ENCODE measurements at places on chromosomes 4 and X. TPM values are rescaled to one million over a fixed set of nuclear protein-coding genes. Genes with fewer than 3 reads are reported as not detected.

- peaks cover 5% of the 10 kb centered on the region for H3K27me3 ChIP-seq
- H3K36me3 ChIP-seq: no peaks in the 10 kb centered on the region
- no peaks in the 10 kb centered on the region for H3K4me1 ChIP-seq
- no peak overlapping the region for H3K4me3 ChIP-seq
- DNase-seq: no peak
- H3K27ac ChIP-seq: no peak overlapping the region
Observed at GRCh38 chrX:97938706-97939105, 1055.0 kb downstream of the RPA4 start.

GRCh38 chrX:101958139-101958538, 26.3 kb upstream of the ZMAT1 start:
- H3K27ac ChIP-seq: no peak overlapping the region
- H3K4me1 ChIP-seq: no peaks in the 10 kb centered on the region
- no peaks in the 10 kb centered on the region for H3K36me3 ChIP-seq
- DNase-seq: no peak

- H3K4me1 ChIP-seq: no peaks in the 10 kb centered on the region
- DNase-seq: no peak
Observed at GRCh38 chr4:67054896-67055295, 490.4 kb downstream of the CENPC start.

CMC4 gene
- 5.0 TPM for total RNA-seq

- H3K4me1 ChIP-seq: no peaks in the 10 kb centered on the region
- H3K36me3 ChIP-seq: peaks cover 3% of the 10 kb centered on the region
- no peak overlapping the region for H3K27ac ChIP-seq
- H3K4me3 ChIP-seq: no peak overlapping the region
- no peaks in the 10 kb centered on the region for H3K27me3 ChIP-seq
Observed at GRCh38 chr4:15986907-15987306, 23.9 kb upstream of the FGFBP2 start.

SCD5 gene
- total RNA-seq: 32.8 TPM

TRAM1L1 gene
- total RNA-seq: 1.6 TPM

DNA sequence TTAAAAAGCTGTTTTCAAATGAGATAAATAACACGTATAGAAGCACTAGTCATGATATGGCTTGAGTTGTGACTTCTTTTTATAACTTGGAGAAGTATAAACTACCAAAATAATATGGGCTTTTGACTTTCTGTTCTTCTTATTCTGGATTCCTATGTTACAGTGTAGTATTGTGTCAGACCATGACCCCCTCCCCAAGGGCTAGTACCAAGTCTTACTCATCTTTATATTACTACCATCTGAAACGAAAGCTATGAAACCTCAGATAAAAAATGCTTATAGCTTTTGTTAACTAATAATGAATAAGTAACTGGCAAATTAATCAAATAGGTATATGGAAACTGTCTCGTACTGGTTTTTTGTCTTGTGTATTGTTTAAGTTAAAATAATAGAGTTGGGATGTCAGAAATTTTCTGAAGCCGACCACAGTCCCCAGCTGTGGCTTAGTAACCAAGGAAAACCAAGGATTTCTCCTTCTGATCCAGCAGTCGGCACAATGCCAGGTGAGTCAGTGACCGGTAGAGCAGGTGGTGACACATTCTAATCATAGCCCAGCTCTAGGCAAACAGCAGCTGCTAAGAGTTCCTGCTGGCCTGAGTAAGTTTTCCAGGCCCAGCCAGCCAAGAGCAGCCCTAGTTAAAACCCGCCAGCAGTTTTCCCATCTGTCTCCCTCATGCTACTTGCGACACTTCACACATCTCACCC, 163.3 kb upstream of the PRDX4 start:
- no peaks in the 10 kb centered on the region for H3K36me3 ChIP-seq
- no peaks in the 10 kb centered on the region for H3K27me3 ChIP-seq
- peak; percentile 89 for DNase-seq
- H3K4me3 ChIP-seq: no peak overlapping the region
- peak overlapping the region; percentile 40 for H3K27ac ChIP-seq

- H3K4me3 ChIP-seq: no peak overlapping the region
- H3K27me3 ChIP-seq: no peaks in the 10 kb centered on the region
- H3K36me3 ChIP-seq: no peaks in the 10 kb centered on the region
- no peak overlapping the region for H3K27ac ChIP-seq
- no peaks in the 10 kb centered on the region for H3K4me1 ChIP-seq
- no peak for DNase-seq
Observed at GRCh38 chrX:252244-252956, 28.8 kb upstream of the PLCXD1 start.

DNA sequence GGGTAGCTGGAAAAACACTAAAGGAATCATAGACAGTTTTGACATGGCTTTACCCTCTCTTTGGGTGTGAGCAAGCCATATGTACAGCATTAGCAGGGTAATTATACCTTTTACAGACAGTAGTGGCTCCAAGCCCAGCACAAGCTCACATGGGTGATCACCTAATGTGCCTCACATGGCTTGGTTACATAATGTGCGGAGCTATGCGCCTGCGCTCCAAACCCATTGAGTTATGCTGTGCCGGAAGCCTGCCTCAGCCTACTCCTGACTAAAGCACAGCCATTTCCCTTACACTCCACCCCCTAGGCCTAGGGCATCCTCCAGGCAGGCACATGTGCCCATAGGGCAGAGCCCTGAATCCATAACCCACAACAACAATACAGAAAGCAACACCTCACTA, 6.5 kb upstream of the TSPAN5 start:
- no peak overlapping the region for H3K4me3 ChIP-seq
- no peak overlapping the region for H3K27ac ChIP-seq
- no peaks in the 10 kb centered on the region for H3K27me3 ChIP-seq
- no peaks in the 10 kb centered on the region for H3K36me3 ChIP-seq
- DNase-seq: no peak
- H3K4me1 ChIP-seq: peaks cover 7% of the 10 kb centered on the region

TBX22 gene
- total RNA-seq: not detected

DNA sequence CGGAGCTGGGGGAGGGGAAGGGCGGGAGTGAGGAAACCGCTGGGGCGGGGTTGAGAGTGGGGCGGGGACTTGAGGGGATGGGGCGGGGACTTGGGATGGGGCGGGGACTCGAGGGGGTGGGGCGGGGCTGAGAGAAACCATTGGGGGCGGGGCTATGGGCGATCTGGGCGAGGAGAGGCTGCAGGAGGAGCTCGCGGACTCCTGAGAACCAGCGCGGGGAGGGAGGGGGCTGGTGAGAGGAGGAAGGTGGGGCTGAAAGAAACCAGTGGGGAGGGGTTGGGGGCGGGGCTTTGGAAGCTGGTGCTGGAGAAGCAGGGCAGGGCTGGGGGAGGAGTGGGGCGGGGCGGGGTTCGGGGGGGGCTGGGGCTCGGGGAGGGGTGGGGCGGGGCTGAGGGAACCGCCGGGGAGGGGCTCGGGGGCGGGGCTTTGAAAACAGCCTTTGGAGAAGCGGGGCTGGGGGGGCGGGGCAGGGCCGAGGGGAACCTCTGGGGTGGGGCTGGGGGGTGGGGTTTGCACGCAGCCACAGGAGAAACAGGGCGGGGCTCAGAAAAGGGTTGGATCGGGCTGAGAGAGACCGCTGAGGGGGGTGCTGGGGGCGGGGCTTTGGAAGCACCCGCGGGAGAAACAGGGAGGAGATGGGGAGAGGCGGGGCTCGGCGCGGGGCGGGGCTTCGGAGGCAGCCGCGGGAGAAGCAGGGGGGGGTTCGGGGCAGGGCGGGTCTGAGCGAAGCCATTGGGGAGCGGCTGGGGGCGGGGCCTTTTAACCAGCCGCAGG, 777 bp upstream of the EOLA2 start:
- no peaks in the 10 kb centered on the region for H3K27me3 ChIP-seq
- H3K4me1 ChIP-seq: no peaks in the 10 kb centered on the region
- no peak overlapping the region for H3K4me3 ChIP-seq
- no peaks in the 10 kb centered on the region for H3K36me3 ChIP-seq

EDNRA gene
- total RNA-seq: 0.46 TPM

DNA sequence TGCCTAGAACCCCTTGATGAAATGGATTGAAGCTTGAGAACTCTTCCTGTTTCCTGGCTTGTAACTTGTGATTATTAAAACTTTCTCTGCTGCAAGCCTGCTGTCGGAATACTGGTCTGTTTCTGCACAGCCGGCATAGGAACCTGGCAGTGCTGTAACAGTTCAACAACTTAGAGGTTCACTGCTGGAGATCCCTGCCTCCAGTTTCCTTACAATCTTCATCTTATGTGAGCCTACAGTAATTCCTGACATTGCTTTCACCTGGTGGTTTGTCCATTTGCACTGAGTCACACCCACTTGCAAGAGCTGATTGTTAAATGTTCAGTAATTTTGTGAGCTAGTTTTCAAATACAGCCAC, 1.3 kb upstream of the SEPSECS start:
- H3K4me1 ChIP-seq: no peaks in the 10 kb centered on the region
- H3K27ac ChIP-seq: peak overlapping the region; percentile 99
- DNase-seq: no peak
- H3K27me3 ChIP-seq: no peaks in the 10 kb centered on the region
- H3K4me3 ChIP-seq: peak overlapping the region; percentile 93

DNA sequence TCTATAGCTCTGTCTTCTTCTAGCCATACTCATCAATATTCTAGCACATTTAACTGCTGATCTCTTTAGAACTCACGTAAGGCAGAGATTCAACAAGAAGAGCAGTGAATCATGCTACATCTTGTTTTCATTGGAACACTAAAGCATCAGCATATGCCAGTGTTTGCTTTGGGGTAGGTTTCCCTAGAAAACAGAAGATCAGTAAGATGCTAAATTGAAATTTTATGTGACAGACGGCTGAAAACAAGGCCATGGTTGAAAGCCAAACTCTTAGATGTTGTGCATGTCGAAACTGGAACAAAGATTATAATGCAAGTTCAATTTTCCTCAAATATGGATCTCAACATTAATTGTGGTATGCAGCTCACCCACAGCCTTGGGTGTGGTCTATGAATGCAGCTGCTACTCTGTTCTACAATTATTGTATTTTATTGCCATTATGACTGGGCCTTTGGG, 107.6 kb downstream of the PDLIM5 start:
- H3K27me3 ChIP-seq: no peaks in the 10 kb centered on the region
- no peaks in the 10 kb centered on the region for H3K36me3 ChIP-seq
- H3K4me3 ChIP-seq: no peak overlapping the region
- peaks cover 13% of the 10 kb centered on the region for H3K4me1 ChIP-seq
- H3K27ac ChIP-seq: no peak overlapping the region

HTN3 gene
- not detected for total RNA-seq

PNMA5 gene
- total RNA-seq: not detected

GRCh38 chr4:142719854-142720541, 126.1 kb downstream of the INPP4B start:
- H3K36me3 ChIP-seq: no peaks in the 10 kb centered on the region
- no peak overlapping the region for H3K4me3 ChIP-seq
- DNase-seq: no peak
- H3K27ac ChIP-seq: no peak overlapping the region
- H3K27me3 ChIP-seq: no peaks in the 10 kb centered on the region
- no peaks in the 10 kb centered on the region for H3K4me1 ChIP-seq

GRCh38 chr4:236028-236427, 69.2 kb downstream of the ZNF732 start:
- H3K27ac ChIP-seq: no peak overlapping the region
- no peak overlapping the region for H3K4me3 ChIP-seq
- H3K36me3 ChIP-seq: no peaks in the 10 kb centered on the region
- no peaks in the 10 kb centered on the region for H3K4me1 ChIP-seq
- no peaks in the 10 kb centered on the region for H3K27me3 ChIP-seq
- DNase-seq: no peak

GRCh38 chr4:6343939-6344408, 74.3 kb downstream of the WFS1 start:
- H3K36me3 ChIP-seq: no peaks in the 10 kb centered on the region
- no peak overlapping the region for H3K4me3 ChIP-seq
- no peaks in the 10 kb centered on the region for H3K4me1 ChIP-seq
- no peaks in the 10 kb centered on the region for H3K27me3 ChIP-seq
- no peak overlapping the region for H3K27ac ChIP-seq

GRCh38 chr4:76001700-76002099, 5.6 kb downstream of the CXCL9 start:
- no peaks in the 10 kb centered on the region for H3K36me3 ChIP-seq
- H3K27me3 ChIP-seq: no peaks in the 10 kb centered on the region
- H3K4me3 ChIP-seq: no peak overlapping the region
- no peaks in the 10 kb centered on the region for H3K4me1 ChIP-seq
- DNase-seq: no peak

DNA sequence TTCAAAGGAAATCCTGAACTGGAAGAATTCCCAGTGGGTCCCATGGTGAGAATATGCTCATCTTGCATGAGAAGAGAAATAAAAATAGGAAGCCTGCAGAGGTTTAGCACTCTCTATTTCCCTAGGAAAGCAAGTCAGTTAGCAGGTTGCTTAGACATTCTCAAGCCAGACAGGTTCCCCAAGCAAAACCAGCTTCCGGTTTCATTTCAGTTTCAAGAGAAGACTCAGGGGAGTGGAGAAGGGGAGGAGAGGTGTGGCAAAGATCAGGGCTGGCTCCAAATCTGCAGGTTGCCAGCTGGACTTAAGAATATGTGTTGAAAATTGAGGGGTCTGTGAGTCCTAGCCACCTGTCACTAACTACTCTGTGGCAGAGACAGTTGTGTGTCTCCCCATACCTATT, 107.5 kb downstream of the CLNK start:
- DNase-seq: no peak
- no peaks in the 10 kb centered on the region for H3K36me3 ChIP-seq
- no peaks in the 10 kb centered on the region for H3K4me1 ChIP-seq
- H3K4me3 ChIP-seq: no peak overlapping the region

RRH gene
- 0.16 TPM for total RNA-seq

DNA sequence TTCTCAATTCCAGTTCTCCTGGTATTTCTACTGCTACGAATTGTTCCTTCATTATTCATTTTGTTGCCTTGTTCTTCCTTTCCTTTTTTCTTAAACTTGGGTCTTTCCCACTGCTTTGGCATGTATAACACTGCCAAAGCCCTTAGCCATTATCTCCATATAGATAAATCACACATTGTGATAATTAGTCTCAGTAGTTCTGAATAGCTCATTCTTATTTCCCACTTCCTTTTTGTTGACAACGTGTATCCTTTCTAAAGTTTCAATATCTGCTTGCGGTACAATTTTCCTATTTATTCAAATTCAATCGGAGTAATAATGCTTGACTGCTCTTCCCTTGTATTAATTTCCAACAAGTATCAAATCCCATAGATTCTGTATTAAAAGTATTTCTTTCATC, 14.5 kb upstream of the CAMK2D start:
- no peak overlapping the region for H3K27ac ChIP-seq
- no peaks in the 10 kb centered on the region for H3K27me3 ChIP-seq
- H3K4me1 ChIP-seq: no peaks in the 10 kb centered on the region
- H3K4me3 ChIP-seq: no peak overlapping the region
- no peaks in the 10 kb centered on the region for H3K36me3 ChIP-seq

DNA sequence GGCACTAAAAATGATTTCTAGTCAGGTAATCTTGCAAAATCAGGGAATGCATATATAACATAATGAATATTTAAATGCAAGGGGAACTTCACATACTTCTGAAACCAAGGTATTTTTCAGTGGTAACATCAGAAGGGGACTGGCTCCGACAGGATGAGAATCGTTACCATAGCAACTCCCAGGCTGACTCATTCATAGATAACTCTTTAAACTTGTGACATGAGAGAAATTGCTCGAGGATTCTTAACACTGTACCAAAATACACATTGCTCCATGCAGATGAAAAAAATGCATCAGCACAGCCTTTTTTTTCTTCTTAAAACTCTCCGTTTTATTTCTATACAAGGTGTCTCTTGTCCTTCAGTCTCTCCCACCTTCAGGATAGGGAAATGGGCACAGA, 114.3 kb downstream of the GABRB1 start:
- H3K4me3 ChIP-seq: no peak overlapping the region
- H3K27me3 ChIP-seq: no peaks in the 10 kb centered on the region
- H3K36me3 ChIP-seq: no peaks in the 10 kb centered on the region
- H3K27ac ChIP-seq: no peak overlapping the region

Measured in pancreas (tissue), 10 donors.